ENCODE measurements at places on chromosomes 11 and 22. TPM values are rescaled to one million over a fixed set of nuclear protein-coding genes. Genes with fewer than 3 reads are reported as not detected.

Gene SLC37A4
- total RNA-seq, result 6.6 TPM

Gene DGCR6
- total RNA-seq, result 1.4 TPM

Gene CCDC87
- total RNA-seq, result not detected

Gene MPZL3
- total RNA-seq, result 0.49 TPM

Gene ACRV1
- not detected for total RNA-seq

Gene SMTNL1
- total RNA-seq, result not detected

Gene TRPM5
- total RNA-seq, result not detected

Gene SCGB2A2
- not detected for total RNA-seq

Gene OR51E2
- not detected for total RNA-seq

Gene CARD18
- total RNA-seq, result not detected

Gene FERMT3
- 13.1 TPM for total RNA-seq

Gene LINC01488
- not detected for total RNA-seq

Gene COMMD9
- total RNA-seq, result 29.0 TPM

Gene CCDC157
- 2.9 TPM for total RNA-seq

Gene IRF7
- total RNA-seq, result 34.1 TPM

Gene C11orf52
- total RNA-seq, result 0.65 TPM

Gene METTL15
- total RNA-seq, result 11.8 TPM

Gene PHOX2A
- not detected for total RNA-seq

Gene IGLL1
- not detected for total RNA-seq

Gene PDE3B
- total RNA-seq, result 0.36 TPM

Gene HTATIP2
- 47.0 TPM for total RNA-seq

Gene MLC1
- 1.6 TPM for total RNA-seq

Gene SERHL2
- 3.6 TPM for total RNA-seq

Gene STT3A
- 191 TPM for total RNA-seq

Gene RFPL2
- total RNA-seq, result not detected

Gene PHETA2
- total RNA-seq, result 15.4 TPM

Gene GDPD4
- not detected for total RNA-seq

Gene FOLH1
- not detected for total RNA-seq

Gene AMBRA1
- 17.3 TPM for total RNA-seq

Gene DNAJB7
- not detected for total RNA-seq

Gene NUMA1
- total RNA-seq, result 87.2 TPM

Gene DGAT2
- total RNA-seq, result 3.8 TPM

Gene CSNK2A3
- 0.54 TPM for total RNA-seq

Gene MRTFA
- total RNA-seq, result 38.3 TPM

Gene FAM83F
- total RNA-seq, result not detected

Gene RAB39A
- total RNA-seq, result not detected

Gene POU2AF3
- total RNA-seq, result not detected

Gene MMP8
- not detected for total RNA-seq

Gene GGT1
- not detected for total RNA-seq

Gene KLHDC7B
- total RNA-seq, result not detected

Gene GAS2
- not detected for total RNA-seq

Gene APOBEC3A
- not detected for total RNA-seq

Gene MIOX
- not detected for total RNA-seq

Gene MS4A14
- total RNA-seq, result not detected

Gene OR52A1
- not detected for total RNA-seq

Gene GP1BB
- 10.9 TPM for total RNA-seq

Gene CCDC89
- total RNA-seq, result 1.3 TPM

Gene MYEOV
- total RNA-seq, result not detected

Data from cardiac atrium fibroblast (primary cell).